ENCODE measurements at places on chromosomes 13 and 19.

- peak; percentile 32 for DNase-seq
Measured at GRCh38 chr19:11560404-11561051, 1.5 kb upstream of the ELOF1 start.

GRCh38 chr19:46463516-46463915 is 7.8 kb downstream of the PNMA8A start:
- peak; percentile 65 for DNase-seq

DNA sequence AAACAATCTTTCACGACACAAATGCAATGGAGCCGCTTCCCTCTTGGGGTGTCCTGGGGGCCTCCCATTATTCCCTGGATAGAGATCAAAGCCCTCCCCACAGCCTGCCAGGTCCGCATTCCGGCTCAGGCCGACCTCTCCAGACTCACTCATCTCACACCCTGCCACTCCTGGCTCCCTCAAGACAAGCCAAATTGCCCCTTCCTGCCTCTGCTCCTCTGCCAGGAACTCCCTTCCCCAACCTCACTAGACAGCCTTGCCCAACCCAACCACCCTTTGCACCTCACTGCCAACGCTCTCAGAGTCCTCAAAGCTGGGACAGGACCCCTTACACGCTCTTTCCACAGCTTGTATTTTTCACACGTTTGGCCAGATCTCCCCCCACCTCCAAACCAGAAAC is 1.5 kb downstream of the ABHD17A start:
- DNase-seq, result no peak

- DNase-seq, result no peak
Measured at GRCh38 chr13:113059891-113060290, 45.7 kb upstream of the F7 start.

- peak; percentile 89 for DNase-seq
Measured at GRCh38 chr19:37506387-37507166, at the start of gene ZNF793. TSS of gene ZNF793 (plus strand) at chr19:37506939. CDS start at chr19:37523440, 16,501 bp downstream.

GRCh38 chr13:23752111-23753001 is 136.8 kb downstream of the MIPEP start:
- DNase-seq, result no peak

DNA sequence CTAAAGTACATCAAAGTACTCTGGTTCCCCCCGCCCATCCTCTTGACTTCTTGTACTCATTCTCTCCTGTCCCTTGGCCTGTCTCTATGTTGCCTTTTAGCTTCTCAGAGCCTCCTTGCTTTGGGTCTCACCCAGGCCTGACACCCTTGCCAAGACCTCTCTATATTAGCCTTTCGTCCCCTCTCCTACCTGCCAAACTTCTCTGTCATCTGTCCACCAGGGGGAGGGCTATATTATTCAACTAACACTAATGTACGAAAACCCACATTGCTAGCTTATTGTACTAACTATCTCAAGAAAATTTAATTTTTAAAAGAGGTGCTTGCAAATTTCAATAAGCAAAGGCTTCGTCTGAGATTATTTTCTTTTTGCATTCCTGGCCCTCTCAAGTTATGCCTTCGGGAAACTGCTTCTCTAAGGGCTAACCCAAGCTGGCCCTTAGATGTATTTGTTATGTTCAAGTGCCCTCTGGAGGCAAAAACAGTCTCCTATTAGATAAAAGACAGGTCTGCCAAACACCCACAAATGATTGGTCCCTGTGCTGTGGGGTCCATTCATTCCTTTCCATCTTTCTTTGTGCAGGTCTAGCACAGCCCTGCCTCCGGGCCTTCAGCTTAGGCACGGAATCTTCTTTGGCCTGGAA is 6.3 kb upstream of the MRPS31 start:
- peak; percentile 11 for DNase-seq

- DNase-seq, result peak; percentile 90
Measured at GRCh38 chr13:103839460-103839859, 773.2 kb upstream of the SLC10A2 start.

GRCh38 chr19:37136111-37136510 is 36.4 kb downstream of the ZNF585A start:
- no peak for DNase-seq

- DNase-seq, result no peak
Measured at GRCh38 chr13:81058916-81059290, 718.0 kb upstream of the SPRY2 start.

DNA sequence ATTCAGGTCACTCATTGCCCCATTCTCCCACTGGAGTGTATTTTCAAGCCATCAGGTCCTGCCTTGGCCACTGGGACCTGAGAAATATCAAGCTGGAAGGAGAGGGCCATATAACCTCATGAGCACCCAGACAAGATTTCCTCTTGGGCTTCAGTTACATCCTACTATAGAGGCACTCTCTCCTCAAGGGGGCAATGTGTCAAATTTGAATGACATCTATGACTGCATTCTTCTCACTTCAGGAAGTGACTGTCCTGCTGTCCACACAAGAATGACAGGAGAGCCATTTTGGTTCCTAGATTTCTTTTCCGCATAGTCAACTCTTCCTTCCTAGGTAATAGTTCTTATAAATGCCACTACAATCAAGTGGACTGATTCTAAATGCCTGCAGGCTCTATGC is 416.2 kb downstream of the DIAPH3 start:
- no peak for DNase-seq

Measured in NCI-H2171 (cell line).